ENCODE measurements at places on chromosomes 7 and 10.

DNA sequence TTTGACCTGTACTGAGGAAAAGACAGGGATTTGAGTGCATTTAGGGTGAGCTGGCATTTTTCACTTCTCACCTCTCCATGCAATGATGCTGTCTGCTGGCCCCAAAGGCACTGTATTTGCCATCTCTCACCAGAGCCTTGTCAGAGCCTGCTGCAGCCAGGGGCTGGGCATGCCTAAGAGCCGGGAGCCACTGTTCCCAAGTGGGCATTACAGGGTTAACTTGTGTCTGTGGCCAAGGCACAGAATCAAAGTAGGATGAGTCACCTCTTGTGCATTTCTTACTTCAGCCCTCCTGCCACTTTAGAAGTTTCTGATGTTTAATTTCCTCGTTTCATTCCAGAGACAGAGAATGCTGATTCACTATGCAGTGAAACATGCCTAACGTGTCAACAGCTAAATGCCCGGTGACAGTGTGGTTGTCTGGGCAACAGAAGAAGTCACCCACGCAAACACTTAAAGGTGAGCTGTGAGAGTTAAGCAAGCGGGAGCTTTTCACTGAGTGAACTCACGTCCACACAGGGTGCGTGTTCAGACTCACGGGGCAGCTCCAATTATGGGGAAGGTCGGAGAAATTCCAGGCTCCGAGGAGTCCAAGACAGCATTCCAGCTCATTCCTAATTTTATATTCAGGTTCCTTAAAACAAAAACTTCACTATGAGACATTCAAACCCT, 57.1 kb upstream of the IGFBP3 start:
- DNase-seq = peak; percentile 88

DNA sequence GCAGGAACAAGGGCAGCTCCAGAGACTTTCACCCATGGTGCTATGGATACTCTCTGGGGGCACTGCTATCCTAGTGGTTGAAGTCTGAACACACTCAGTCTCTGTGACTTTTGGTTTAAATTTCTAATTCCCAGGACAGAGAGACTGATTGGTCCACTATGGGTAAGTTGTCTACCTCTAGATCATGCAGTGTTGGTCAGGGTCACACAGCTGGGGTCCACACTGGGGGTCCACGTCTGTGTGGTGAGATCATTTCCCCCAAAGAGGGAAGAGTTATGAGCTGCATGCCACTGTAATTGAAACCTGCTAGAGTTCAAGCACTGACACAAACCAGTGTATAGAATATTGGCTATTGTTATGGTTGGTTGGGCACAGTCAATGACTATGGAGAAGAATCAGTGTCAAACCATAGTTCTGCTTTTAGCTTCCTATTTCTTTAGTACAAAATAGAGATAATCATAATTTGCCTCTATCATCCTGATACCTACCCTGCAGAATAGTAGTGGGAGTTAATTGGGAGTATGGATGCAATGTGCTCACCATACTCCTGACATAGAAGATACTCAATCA, 101.6 kb downstream of the PRTFDC1 start:
- DNase-seq = no peak

GRCh38 chr10:125222515-125223308, 62.3 kb upstream of the CTBP2 start:
- no peak for DNase-seq

- DNase-seq = no peak
These were observed 437.0 kb upstream of the MGMT start for GRCh38 chr10:129029851-129030602.

GRCh38 chr7:71221049-71221448, 89.1 kb downstream of the GALNT17 start:
- DNase-seq = no peak

GRCh38 chr7:74083928-74084721, 521 bp downstream of the LIMK1 start:
- DNase-seq = no peak

GRCh38 chr7:37669818-37670217, 13.7 kb upstream of the GPR141 start:
- no peak for DNase-seq

GRCh38 chr7:47893721-47894365, 54.4 kb downstream of the PKD1L1 start:
- DNase-seq = no peak

DNA sequence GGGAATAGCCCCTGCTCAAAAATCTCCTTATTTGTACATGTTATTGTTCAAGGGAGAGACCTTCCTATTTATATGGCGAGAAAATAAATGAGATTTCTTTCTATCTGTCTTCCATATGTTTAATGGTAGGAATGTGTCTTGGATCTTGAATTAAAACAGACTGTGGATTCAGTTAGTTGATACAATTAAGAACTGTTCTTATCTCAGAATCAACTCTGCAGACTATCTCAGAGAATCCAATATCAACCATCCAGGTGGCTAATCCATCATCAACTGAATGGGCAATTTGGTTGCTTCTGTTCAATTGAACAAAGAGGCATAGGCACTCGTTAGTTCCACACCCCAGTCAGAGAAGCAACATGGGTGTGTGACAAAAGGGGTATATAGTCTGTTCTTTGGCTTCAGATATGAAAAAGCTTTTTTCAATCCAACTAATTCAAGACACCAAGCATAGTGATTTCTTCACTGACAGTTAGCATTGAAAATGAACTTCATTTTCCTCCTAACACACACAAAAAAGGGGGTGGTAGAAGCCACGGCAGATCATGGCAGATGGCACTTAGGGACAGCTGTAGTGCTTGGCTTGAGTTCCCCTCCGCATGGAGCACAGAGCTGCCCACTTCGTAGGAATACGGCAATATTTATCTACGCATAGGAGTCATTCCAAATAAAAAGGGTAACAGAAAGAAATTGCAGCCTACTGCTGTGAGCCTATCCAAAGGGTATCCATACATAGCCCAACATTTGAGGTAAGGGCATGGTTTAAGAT, 135.9 kb downstream of the KIAA1217 start:
- DNase-seq = no peak

- peak; percentile 10 for DNase-seq
These were observed 618.9 kb downstream of the CALN1 start for GRCh38 chr7:71793251-71793650.

GRCh38 chr7:34751725-34752643, 94.0 kb downstream of the NPSR1 start:
- no peak for DNase-seq

- no peak for DNase-seq
These were observed 7.8 kb upstream of the GPR22 start for GRCh38 chr7:107461938-107462533.

- no peak for DNase-seq
These were observed 33.1 kb downstream of the PRR15 start for GRCh38 chr7:29596593-29597178.

DNA sequence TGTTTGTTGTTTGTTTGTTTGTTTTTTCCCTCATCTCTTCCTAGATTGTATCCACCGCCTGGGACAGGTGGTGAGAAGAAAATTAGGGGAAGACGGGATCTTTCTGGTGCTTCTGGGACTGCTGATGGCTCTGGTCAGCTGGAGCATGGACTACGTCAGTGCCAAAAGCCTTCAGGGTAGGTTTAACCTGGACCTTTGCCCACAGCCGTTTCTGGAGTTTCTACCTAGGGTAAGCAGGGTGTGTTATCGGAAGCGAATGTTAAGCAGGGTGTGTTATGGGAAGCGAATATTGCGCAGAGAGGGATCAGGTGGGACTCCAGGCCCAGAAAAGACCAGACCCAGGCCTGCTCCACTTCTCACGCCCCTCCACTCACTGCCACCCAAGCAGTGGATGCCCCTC, 4.7 kb downstream of the CLCN1 start:
- DNase-seq = no peak

GRCh38 chr7:78019447-78020135, 221.0 kb downstream of the PHTF2 start:
- no peak for DNase-seq

DNA sequence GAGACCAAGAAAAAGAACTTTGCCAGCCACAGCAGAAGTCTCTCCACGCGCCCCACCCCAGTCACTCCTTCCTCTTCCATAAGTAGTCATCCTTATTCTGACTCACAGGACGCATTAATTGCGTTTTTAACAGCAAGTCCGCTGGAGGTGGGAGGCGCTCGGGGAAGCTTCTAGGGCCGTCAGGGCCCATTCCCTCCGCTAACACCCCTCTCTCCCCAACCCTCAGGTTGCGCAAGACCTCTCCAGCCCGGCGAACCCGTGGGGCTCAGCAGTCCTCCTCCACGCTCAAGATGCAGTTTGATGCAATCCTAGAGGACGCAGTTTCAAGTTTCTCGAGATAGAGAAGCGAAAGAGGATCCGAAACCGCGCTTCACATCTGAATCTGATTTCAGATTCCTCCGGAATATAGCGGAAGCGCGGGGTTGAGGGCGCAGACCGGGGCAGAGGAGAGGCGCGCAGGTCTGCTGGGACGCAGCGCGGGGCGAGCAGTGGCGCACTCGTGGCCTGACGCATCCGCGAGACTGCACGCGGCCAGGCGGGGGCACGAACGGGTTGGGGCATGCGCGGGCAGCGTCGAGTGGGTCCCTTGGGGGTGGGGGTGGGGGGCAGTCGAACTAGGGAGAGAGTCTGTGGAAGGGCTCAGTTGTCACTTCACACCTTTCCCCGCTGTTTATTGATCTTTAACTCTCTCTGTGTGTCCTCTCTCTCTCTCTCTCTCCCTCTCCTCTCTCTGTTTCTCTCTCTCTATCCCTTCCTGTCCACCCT, 37.8 kb upstream of the PSAP start:
- no peak for DNase-seq

DNA sequence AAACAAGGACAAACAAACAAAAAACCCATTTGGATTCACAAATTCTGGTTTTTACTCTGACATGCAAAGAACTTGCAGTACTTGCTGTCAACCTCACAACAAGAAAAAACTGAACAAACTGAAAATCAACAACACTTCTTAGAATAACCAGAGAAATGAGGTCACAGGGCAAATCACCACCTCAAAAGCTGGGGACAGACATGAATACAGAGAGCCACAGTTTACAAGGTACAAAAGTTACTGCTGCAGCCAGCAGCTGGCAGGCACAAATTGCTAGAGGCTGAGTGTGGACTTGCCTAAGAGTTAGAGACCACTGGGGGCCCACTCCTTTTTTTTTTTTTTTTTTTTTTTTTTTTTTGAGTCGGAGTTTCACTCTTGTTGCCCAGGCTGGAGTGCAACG, 15.0 kb upstream of the RNF32 start:
- no peak for DNase-seq

DNA sequence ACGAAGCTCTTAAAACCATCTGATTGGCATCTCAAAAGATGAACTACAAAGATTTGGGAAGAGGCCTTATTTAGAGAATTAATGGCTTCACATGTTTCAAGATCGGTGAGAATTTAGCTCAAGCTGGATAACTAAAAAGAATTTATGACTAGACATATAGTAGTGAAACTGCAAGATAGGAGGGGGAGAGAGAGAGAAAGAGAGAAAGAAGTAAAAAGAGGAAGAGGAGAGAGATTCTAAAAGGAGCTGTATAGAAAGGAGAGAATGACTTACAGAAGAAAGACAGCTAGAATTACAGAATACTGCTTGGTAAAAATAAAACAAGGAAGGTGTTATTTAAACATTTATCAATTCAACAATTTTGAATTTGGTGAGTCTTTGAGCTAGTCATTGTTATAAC, 592.3 kb downstream of the SH2D4B start:
- DNase-seq = no peak

- DNase-seq = no peak
These were observed 165.7 kb downstream of the SEMA3D start for GRCh38 chr7:85021101-85021704.

GRCh38 chr10:109871476-109871875, 51.8 kb downstream of the XPNPEP1 start:
- DNase-seq = no peak

GRCh38 chr7:31664890-31665289, 22.1 kb upstream of the PPP1R17 start:
- no peak for DNase-seq
